ENCODE measurements at places on chromosomes 3 and 15.

DNA sequence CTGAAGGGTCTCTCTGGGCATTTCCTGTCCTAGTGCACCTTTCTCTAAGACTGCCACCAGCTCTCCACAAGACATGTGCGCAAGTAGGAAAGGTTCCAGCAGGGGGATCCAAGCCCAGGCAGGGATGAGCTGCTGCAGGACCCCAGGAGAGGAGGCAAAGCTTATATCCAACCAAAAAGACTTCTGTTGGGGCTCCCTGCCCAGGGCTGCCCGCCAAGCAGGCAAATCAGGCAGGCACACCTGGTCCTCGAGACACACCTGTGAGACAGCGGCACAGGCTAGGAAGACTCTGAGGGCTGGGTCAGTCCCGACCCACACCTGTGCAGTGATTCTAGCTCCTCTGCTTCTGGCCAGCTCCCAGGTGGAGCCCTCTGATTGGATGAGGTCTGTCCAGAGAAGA lies 80.6 kb downstream of the MYLK start:
- no peak for DNase-seq
- H3K27ac ChIP-seq = no peak overlapping the region
- no peak overlapping the region for H3K4me3 ChIP-seq
- peaks cover 17% of the 10 kb centered on the region for H3K4me1 ChIP-seq
- no peaks in the 10 kb centered on the region for H3K27me3 ChIP-seq

- peaks cover 11% of the 10 kb centered on the region for H3K4me1 ChIP-seq
- H3K36me3 ChIP-seq = no peaks in the 10 kb centered on the region
- H3K27ac ChIP-seq = no peak overlapping the region
- no peaks in the 10 kb centered on the region for H3K27me3 ChIP-seq
- no peak overlapping the region for H3K4me3 ChIP-seq
These were observed 249.6 kb upstream of the COL8A1 start for GRCh38 chr3:99388780-99389179.

DNA sequence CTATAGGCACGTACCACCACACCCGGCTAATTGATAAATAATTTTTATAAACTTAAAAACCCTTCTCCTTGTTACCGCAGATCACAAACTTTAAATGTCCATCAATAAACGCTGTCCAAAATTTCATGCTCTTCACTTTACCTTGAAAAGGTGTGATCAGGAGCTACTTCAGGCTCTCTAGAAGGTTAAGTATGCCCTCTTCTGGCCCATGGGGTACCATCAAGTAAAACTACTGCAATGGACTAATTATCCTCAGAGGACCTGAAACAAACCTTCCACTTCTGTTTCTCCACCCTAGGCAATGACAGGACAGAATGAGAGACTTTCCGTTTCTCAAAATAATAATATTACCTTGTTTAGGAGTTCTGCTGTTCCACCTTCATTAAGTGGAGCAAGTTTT lies 9.2 kb downstream of the LZTFL1 start:
- no peaks in the 10 kb centered on the region for H3K4me1 ChIP-seq
- peaks cover 36% of the 10 kb centered on the region for H3K36me3 ChIP-seq
- H3K27me3 ChIP-seq = no peaks in the 10 kb centered on the region
- no peak overlapping the region for H3K27ac ChIP-seq

GRCh38 chr15:100772892-100773520 lies 106.6 kb upstream of the ALDH1A3 start:
- no peaks in the 10 kb centered on the region for H3K4me1 ChIP-seq
- no peak for DNase-seq
- no peak overlapping the region for H3K27ac ChIP-seq

DNA sequence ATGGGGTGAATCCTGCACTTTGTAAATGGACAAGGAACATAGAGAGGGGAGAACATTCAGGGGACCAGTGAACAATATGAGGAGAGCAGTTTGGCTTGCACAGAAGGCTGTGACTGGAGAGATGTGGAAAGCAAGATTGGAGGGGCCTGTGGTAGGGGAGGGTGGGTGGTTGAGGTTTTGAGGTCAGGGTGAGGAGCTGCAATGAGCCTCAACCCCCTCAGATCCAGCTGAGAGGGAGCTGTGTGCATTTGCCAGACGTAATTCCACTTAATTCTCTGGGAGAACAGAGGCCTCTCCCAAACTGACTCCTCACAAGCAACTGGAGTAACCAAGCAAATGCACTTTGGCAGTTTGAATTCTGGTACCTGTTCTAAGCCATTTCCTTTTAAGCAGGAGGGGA lies 253.1 kb upstream of the TRIM42 start:
- H3K4me3 ChIP-seq = no peak overlapping the region
- no peak for DNase-seq
- no peak overlapping the region for H3K27ac ChIP-seq
- H3K36me3 ChIP-seq = no peaks in the 10 kb centered on the region
- H3K27me3 ChIP-seq = no peaks in the 10 kb centered on the region

DNA sequence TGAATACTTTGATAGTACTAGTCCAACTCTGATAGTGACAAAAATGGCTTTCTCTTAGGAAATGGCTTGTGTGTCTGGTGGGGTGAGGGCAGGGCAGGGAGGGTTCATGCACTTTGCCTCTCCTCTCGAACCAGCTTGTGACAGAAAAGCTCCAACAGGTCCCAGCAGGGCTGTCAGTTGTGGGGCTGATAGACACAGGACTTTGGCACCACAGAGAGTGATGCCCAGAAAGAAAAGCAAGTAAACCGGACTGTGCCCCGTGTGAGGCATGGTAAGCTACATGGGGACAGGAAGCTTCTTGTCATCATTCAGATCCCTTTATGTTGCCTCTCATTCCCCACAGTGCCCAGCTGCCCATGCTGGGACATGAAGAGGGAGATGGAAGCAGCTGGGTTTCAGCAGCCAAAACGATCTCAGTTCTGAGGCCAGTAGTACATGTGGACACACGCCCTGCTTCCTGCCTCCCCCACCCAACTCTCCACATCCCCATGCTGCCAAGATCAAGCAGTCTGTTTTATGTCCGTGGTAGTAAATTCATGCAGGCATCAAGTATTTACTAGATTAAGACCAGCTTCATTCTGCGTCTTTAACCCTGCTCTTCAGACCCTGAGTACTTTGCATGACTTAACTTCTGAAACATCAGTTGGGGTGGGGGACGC lies 29.7 kb upstream of the LIPC start:
- no peaks in the 10 kb centered on the region for H3K27me3 ChIP-seq
- no peaks in the 10 kb centered on the region for H3K36me3 ChIP-seq
- H3K27ac ChIP-seq = no peak overlapping the region
- DNase-seq = no peak

DNA sequence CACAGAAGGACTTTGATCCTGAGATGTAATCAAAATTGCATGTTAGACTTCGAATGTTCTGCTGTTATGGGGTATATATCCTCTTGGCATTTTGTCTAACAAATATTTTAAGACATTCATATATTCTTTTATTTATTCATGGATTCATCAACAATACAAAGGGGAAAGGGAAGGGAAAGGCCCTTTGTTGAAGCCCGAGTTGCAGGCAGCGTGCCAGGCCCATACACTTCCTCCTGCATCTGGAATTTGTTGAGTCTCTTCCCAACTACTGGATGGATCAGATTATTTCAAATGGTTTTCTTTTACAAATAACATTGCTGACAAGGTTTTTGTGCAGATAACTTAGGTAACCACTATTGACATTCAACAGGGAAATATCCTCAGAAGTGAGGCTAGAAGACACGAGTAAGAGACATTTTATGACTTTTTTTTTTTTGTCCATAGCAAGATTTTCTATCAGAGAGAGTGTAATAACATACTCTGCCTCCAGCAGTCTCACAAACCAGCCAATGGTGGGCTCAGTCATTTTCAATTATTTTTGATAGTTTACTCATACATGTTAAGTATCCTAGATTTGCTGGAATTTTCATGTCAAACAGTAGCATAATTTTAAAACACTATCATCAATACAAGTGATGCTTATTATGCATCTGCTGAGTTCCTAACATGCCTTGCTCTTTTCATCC lies 94.3 kb downstream of the RPL39L start:
- no peak for DNase-seq
- peaks cover 11% of the 10 kb centered on the region for H3K4me1 ChIP-seq
- no peak overlapping the region for H3K27ac ChIP-seq
- no peaks in the 10 kb centered on the region for H3K27me3 ChIP-seq
